ENCODE measurements at places on chromosomes 12 and 14.

- DNase-seq, result no peak
Observed at GRCh38 chr14:20380681-20381080, 32.6 kb downstream of the TEP1 start.

DNA sequence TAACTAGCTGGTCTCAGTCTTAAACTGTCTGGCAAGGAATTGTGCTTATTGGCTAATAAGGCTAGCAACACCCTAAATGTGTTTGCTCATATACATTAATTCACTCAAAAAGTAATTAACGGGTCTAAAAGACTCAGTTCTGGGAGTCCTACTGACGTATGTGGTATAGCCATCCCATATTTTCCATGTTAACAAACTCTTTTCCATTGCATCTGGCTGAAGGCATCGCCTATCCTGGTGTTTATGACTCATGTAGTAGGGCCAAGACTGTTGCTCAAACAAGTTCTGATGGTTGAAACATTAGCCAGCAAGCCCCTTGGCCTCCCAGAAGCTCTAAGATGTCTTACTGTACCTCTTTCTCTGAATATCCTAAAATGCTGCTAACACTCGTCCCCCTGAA is 98.5 kb downstream of the PHLDA1 start:
- no peak for DNase-seq

GRCh38 chr14:24060984-24061913 is 9.4 kb downstream of the CARMIL3 start:
- DNase-seq, result no peak

- DNase-seq, result peak; percentile 77
Observed at GRCh38 chr14:73239393-73240241, 2.3 kb downstream of the PAPLN start.

DNA sequence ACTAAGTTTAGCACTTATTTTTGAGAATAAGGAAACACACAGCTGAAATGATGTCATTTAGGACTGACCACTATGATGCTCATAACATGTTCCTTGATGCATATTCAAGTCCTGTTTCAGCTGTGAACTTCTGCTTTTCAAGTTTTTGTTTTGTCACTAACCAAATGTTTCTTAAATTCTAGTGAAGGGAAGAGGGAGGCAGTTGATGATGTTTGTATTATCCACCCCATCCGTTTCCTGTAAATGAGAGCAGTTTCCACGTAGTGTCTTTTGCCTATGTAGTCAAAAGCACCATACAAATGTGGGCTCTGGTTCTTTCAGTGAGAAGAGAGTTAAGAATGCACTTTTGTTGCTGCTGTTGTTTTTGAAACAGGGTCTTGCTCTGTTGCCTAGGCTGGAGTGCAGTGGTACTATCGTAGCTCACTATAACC is 491.8 kb downstream of the PCNX1 start:
- DNase-seq, result no peak

- DNase-seq, result no peak
Observed at GRCh38 chr12:117875744-117876435, 92.9 kb downstream of the KSR2 start.

DNA sequence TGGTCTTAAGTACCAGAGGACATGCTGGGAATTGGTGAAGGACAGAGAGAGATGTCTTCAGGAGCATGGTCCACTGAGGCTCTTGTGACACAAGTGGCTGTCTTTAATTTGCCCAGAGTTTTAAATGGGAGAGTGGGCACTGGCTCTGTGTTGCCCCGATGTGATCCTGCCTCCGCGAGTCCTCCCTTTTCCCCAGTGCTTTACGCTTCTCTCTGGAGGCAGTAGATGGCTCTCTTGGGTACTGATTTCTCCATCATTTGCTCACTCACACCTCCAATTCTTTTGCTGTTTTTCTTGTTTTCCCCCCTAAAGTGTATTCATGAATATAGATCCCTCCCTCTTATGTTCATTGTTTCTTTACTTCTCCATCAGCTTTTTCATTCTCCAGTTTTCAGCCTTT is 74.3 kb downstream of the EMP1 start:
- no peak for DNase-seq

- DNase-seq, result no peak
Observed at GRCh38 chr12:103518899-103519298, 23.1 kb upstream of the C12orf42 start.

GRCh38 chr14:103517721-103518421 is 4.8 kb downstream of the CKB start:
- DNase-seq, result no peak

DNA sequence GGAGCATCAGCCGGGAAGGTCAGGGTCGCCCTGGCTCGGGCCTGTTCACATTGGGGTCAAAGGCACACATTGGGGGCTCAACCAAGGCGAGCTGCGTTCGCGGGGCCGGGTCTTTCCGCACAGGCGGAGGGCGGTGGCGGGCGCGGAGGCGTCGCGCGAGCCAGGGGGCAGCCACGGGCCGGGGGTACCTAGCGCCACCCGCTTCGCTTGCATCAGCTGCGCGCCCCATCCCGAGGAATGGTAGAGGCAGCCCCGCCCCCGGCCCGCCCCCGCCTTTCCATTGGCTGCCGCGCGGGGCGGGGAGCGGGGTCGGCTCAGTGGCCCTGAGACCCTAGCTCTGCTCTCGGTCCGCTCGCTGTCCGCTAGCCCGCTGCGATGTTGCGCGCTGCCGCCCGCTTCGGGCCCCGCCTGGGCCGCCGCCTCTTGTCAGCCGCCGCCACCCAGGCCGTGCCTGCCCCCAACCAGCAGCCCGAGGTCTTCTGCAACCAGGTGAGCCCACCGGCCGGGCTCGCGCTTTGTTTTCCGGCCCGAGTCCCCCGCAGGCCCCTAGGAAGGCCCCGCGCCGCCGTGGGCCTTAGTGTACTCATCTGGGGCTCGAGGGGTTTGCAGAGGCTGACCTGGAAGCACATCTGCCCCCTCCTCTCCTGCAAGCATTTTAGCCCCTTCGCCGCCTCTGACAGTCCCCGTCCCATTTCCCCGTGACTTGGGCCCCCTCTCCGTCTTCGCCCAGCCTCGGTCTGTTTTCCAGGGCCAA is at the start of gene ALDH2:
Gene ALDH2 (plus strand): TSS at position 326 of the 754 bp plus-strand sequence. CDS start 50 bp downstream, at position 376.
- peak; percentile 81 for DNase-seq

GRCh38 chr12:89499857-89500256 is 24.7 kb downstream of the GALNT4 start:
- no peak for DNase-seq

- no peak for DNase-seq
Observed at GRCh38 chr14:71632440-71632946, 299.7 kb upstream of the RGS6 start.

DNA sequence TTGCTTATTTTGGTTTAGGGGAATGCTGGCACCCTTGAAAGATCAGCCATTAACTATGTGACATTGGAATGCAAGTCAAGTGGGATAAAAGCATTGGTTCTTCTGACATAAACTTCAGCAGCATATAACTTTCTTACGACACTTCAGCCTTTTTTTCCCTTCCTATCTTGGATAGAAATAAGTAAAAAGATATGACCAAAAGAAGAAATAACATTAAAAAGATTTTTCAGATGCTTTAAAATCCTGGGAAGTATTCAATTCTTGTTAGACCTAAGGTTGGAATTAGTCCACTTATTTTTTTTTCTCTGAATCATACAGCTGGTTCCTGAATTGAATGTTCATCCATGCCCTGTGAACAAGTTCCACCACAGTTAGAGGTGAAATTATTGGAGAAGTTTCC is 85.6 kb upstream of the TSPAN8 start:
- DNase-seq, result no peak

DNA sequence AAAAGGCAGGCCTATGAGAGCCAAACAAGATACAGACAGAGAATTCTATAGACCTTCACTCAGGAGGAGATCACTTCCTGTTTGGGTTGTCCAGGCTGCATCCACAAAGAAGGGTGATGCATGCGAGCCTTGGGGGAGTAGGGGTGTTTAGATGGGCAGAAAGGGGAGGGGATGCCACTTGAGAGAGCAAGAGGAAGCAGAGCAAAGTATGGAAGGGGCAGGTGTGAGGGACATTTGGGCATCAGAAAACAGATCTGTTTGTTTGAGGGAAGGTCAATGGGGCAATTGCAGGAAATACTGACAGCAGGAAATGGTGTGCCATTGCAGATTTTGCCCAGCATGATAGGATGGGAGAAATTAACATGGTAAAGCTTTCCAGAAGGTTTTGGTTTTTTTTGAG is 146.4 kb upstream of the FOXN3 start:
- no peak for DNase-seq

DNA sequence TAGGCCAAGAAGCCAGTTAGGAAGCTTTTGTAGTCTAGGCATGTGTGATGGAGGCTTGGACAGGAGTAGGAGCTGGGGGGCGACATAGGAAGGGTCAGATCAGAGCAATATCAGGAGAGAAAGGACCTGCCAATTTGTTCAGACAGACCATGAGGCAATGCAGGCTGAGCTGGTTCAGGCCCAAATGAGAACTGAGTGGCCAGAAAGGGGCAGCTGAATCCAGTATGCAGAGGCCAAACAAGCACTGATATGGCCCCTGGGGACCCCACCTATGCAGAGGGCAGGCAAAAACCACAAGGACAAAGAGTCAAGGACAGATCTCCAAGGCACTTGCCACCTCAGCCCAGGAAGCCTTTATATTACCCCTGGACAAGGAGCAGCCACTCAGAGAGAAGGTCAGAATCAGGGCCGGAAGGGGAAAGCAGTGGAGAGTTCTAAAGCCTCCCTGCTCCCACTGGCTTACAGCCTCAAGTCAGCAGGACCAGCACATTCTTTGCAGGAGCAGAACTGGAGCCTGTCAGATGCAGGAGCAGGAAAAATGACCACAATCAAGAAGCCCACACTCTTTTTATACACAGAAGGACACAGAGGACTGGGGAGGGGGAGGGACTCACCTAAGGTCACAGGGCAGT is 37.2 kb downstream of the CLMN start:
- peak; percentile 35 for DNase-seq

- DNase-seq, result no peak
Observed at GRCh38 chr14:55336162-55336561, 64.9 kb downstream of the FBXO34 start.

DNA sequence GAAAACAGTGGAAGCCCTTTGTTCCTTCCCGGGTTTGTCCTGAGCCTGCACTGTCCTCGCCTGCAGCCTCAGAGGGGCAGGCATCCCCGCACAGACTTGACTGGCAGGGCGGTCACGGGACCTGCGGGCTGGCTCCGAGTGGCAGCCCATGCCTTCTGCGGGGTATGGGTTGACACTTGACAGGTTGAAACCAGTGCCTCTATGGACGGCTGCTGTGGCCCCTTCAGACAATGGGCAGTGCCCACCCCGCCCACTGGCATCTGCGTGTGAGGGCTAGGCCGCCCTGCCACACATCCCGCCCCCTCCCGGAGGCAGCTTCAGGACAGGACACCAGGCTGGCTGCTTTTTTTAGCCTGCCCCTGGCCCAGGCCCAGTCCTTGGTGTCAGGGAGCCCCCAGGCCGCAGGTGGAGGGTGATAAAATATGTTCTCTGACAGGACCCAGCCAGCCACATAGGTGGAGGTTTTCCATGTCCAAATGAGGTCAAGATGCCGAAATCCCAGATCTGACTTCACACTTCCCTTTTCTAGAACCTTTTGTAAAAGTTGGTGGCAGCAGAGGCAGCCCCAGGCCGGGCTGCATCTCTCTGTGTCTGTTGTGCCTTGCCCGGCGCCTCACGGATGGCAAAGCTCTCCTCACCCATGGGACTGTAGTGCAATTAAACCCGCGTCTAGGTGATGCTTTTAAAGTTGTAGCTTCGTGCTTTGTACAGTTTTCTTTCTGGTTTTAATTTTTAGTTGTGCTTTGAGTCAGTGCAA is 10.0 kb downstream of the ANKRD9 start:
- no peak for DNase-seq

GRCh38 chr12:67045650-67046049 is 223.5 kb upstream of the CAND1 start:
- no peak for DNase-seq

- DNase-seq, result no peak
Observed at GRCh38 chr14:99333214-99333613, 61.2 kb upstream of the BCL11B start.

- DNase-seq, result no peak
Observed at GRCh38 chr14:75531256-75531655, 9.0 kb downstream of the BATF start.

- DNase-seq, result peak; percentile 88
Observed at GRCh38 chr12:56634837-56635791, 5.0 kb upstream of the BAZ2A start.

GRCh38 chr14:93368996-93369712 is 22.2 kb downstream of the COX8C start:
- DNase-seq, result no peak

DNA sequence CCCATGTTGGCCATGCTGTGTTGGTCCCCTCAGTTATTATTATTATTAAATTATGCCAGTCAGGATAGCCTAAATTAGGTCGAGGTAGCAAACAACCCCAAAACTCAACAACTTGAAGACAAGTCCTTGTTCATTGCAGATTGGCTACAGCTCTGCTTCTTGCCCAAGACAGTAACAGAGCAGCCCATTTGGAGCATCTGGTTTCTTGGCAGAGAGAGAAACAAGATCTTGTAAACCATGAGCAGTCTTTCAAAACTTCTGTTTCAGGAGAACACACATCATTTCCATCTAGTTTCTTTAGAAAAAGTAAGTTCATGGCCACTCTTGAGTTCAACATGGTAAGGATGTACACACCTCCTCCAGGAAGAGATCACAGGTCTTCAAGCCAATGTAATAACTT is 52.3 kb downstream of the E2F7 start:
- DNase-seq, result no peak

- DNase-seq, result peak; percentile 59
Observed at GRCh38 chr12:122421821-122422729, at the start of gene CLIP1. CLIP1 (minus strand) TSS chr12:122422669; CDS start chr12:122380452, 42,217 bp downstream.
